ENCODE measurements at places on chromosomes 3 and 15.

GRCh38 chr3:21894459-21895340, 143.7 kb upstream of the ZNF385D start:
- DNase-seq: no peak

GRCh38 chr3:76024640-76025039, 239.3 kb upstream of the ZNF717 start:
- no peak for DNase-seq

DNA sequence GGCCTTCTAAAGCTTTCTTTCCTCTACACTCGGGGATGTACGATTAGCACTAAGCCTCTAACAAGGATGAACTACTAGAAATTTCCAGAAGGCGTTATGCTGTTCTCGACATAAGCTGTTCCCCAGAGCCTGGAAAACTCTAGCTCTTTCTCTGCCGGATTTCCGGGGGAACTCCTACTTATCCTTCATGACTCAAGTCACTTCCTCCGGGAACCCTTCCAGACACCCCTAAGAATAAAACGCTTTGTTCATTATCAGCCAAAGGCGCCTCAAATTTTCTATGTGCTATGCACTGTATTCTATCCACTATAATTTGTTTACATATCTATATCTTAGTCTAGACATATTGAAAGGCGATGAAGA, 455 bp upstream of the SNAP23 start:
- no peak for DNase-seq

DNA sequence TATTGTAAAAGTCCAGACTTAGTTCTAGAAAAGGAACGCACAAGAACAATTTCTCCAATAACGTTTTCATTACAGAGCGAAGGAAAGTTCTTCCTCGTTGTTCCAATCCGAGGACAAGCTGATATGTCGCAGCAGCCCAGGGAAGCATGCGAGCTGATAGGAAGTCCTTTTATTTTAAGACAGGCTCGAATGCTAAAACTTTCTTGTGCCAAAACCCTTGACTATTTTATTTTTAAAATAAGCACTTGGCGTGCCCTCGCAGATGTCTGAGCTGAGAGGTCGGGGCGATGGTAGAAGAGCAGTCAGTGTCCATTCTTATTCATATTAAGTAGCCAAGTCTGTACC, 433 bp upstream of the MITF start:
- DNase-seq: no peak

All from GM12891 (cell line).